ENCODE measurements at places on chromosomes 6 and 20.

- DNase-seq, result peak; percentile 6
Measured at GRCh38 chr6:92124200-92124651, 1295.1 kb downstream of the EPHA7 start.

DNA sequence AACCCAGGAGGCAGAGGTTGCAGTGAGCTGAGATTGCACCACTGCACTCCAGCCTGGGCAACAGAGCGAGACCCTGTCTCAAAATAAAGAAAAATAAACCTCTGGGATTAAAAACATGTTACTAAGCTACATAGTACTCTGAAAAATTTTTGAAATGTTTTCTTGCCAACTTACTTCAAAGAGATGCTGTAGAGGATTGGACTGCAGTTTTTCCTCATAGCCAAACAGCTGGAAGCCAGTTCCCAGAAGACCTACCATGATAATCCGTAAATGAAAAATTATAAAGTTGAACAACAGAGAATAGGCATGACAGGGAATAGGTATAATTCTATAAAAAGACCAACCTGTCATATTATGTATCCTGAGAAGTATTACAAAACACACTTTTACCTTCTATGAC, 48.0 kb downstream of the RARS2 start:
- DNase-seq, result no peak

DNA sequence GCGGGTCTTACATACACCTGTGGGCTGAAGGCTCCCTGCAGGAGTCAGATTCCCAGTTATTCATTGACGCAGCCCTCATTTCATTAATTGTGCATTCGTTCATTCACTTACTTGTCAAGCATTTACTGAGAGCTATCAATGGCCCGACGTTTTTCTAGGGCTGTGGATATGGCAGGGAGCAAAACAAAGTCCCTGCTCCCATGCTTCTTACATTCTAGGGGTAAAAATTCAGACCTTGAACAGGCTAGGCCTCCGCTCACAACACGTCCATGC, 369 bp upstream of the NSFL1C start:
- DNase-seq, result no peak

DNA sequence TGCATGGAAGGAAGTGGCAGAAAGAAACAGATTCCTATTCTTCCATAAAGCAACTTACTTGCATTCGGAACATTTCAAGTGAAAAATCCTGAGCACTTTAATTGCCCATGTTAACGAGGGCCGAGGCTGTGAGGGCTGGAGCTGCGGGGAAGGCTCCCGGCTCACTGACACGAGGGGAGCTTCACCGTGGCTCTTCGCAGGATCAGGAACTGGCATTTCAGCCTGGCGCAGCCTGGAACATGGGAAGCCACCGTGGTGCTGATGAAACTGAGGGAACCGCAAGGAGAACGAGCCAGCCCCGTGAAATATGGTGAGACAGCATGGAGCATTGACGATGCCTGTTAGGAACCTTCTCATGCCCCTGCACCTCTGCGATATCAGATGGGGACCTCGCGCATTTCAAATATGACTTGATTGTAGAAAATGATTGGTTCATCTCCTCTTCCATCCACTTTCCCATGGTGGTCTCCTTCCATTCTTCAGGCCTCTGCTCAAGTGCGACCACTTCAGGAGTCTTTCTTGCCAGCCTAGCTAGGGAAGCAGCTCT, 236.9 kb downstream of the TBXT start:
- no peak for DNase-seq

GRCh38 chr6:35492258-35492973, 4.5 kb downstream of the TEAD3 start:
- DNase-seq, result no peak

DNA sequence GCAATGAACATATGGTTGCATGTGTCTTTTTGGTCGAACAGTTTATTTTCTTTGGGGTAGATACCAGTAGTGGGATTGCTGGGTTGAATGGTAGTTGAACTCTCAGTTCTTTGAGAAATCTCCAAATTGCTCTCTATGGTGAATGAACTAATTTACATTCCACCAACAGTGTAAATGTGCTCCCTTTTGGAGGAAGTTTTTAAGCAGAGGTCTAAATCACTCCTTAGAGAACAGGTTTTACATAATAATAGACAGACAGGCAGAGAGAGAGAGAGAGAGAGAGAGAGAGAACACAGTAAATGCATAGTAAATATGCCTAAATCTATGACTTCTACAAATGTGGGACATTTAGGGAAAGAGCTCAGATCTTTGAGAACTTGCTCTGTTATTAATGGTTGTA, 37.6 kb downstream of the GRM1 start:
- DNase-seq, result no peak

DNA sequence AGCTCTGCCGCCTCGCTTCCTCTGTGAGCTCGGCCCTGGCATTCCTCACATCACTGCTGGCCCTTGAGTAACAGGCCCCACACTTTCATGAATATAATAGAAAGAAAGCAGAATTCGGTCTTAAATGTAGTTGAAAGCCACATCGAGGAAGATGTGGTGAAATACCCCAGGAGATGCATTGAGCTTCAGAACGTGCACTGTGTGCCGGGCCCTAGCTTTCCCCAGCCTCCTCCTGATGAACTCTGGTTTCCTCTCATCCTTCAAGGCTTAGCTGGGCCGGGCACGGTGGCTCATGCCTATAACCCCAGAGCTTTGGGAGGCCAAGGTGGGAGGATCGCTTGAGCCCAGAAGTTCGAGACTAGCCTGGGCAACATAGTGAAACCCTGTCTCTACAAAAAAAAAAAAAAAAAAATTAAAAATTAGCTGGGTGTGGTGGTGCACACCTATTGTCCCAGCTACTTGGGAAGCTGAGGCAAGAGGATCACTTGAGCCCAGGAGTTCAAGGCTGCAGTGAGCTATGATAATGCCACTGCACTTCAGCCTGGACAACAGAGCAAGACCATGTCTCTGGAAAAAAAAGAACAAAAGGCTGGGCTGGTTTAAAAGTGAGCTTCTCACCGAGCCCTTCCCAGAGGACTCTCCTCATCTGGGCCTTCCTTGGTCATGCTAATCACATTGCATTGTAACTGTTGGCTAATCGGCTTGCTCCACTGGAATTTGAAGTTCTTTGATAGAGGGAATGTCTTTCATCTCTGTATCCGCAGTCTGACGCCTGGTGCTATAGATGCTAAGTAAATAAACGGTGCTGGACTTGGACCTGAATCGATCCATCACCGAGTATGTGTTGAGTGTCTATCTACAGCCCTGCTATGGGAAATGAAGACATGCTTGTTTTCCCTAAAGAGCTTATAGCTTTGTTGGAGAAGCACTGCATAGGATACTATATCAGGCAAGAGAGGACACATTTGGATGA, 43.8 kb upstream of the FOXQ1 start:
- DNase-seq, result no peak

GRCh38 chr6:96499781-96500180, 21.8 kb upstream of the UFL1 start:
- no peak for DNase-seq

- no peak for DNase-seq
Measured at GRCh38 chr6:7341989-7342742, 29.2 kb upstream of the SSR1 start.

DNA sequence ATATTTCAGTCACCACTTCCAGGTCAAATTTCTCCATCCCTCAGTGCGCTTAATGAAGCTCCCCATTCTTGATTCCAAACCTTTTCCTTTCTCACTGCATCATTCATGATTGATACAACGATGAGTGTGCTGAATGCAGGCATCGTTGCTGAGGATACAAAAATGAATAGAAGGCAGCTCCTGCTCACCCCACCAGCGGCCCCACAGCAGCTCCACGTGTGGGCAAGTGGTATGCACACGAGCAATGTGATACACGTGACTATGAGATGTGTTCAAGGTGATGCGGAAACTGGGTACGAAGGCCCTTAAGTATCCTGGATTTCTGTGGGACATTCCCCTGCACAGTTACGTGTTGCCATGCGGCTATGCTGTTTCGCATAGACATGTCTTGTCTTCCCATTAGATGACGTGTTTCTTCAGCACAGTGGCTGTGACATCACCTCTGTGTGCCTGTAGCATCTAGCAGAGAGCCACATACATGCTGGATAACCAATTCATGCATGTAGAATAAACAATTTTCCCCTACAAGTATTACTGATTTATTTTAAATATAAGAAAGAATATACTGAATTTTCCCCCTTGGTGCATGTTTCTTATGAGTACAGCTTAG, 260.5 kb upstream of the AGPAT4 start:
- DNase-seq, result no peak

DNA sequence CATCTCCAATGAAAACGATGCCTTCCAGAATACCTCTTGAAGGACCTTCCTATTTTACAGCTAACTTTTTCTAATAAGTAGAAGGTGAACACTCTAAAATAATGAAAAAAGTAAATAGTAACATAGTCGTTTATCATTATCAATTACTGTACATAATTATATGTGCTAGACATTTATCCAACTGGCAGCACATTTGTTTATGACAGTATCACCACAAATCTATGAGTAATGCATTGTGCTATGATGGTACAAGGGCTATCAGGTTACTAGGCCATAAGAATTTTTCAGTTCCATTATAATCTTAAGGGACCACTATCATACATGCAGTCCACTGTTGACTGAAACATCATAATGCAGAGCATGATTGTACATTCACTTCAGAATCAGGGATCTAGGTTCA, 68.4 kb downstream of the ATG5 start:
- DNase-seq, result no peak

- no peak for DNase-seq
Measured at GRCh38 chr6:100427452-100427851, 37.3 kb downstream of the SIM1 start.

- DNase-seq, result no peak
Measured at GRCh38 chr6:142304241-142304640, 2.4 kb downstream of the ADGRG6 start.

GRCh38 chr6:121616406-121616805, 181.0 kb downstream of the GJA1 start:
- no peak for DNase-seq

- no peak for DNase-seq
Measured at GRCh38 chr6:123467392-123467791, 169.4 kb downstream of the TRDN start.

- no peak for DNase-seq
Measured at GRCh38 chr20:32534661-32535240, 50.4 kb downstream of the NOL4L start.

GRCh38 chr20:14444106-14444505, 106.7 kb upstream of the FLRT3 start:
- no peak for DNase-seq

- peak; percentile 67 for DNase-seq
Measured at GRCh38 chr20:58850693-58851174, at the start of gene GNAS-AS1. Gene GNAS-AS1, minus strand, starts transcription at chr20:58850902.

DNA sequence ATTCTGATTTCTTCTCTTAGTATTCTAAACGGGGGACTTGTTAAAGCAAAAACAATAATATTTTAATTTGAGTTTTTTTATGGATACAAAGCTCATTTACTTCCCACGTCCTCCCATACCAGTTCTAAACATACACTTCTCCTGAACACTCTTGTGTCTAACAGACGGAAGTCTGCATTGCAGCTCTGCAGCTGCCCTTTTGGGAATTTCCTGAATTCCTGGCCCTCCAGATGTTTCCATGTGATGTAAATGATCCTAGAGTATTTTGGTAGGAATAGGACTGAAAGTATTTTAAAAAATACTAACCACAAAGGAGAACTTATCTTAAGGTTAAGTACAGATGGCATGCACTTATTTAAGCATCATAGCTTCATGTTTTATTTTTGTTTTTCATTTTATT, 886.7 kb downstream of the TBC1D32 start:
- DNase-seq, result no peak

GRCh38 chr6:37257634-37258404, at the start of the genes TBC1D22B and TMEM217:
Gene TBC1D22B, plus strand, starts transcription at chr6:37257772. Its CDS starts 146 bp downstream, at chr6:37257918.
Gene TMEM217, minus strand, starts transcription at chr6:37258144. Its CDS starts 39,114 bp downstream, at chr6:37219030.
- peak; percentile 72 for DNase-seq

DNA sequence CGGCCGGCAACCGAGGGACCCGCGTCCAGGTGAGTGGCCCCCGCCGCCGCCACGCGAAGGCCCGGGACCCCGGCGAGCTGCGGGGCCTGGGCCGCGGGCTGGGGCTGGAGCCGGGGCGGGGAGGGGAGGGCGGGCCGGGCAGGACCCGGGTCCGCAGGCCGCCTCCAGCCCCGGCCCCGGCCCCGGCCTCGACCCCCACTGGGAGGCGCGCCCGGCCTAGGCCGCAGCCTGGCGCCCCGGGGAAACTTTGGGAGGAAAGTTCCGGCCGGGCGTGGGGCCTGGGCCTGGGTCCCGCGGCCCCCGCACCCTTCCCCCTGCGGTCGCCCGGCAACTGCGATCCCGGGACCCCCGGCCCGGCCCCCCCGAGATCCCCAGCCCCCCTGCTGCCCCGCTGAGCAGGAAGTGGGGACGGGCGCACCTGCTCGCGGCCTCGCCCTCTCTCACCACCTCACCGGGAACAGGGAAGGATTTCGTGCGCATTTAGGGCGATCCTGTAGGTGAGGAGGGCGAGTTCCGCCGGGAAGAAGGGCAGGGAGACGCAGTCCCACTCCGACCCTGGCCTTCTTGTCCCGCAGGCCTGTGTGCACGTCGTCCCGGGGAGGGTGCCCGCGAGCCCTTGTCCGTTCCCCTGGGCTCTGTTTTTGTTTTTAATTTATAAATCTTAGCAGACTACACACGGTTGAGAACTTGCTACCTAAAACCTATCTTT, 402 bp downstream of the OSBPL2 start:
- no peak for DNase-seq

GRCh38 chr20:36493051-36493800, 48.1 kb upstream of the MYL9 start:
- DNase-seq, result no peak

DNA sequence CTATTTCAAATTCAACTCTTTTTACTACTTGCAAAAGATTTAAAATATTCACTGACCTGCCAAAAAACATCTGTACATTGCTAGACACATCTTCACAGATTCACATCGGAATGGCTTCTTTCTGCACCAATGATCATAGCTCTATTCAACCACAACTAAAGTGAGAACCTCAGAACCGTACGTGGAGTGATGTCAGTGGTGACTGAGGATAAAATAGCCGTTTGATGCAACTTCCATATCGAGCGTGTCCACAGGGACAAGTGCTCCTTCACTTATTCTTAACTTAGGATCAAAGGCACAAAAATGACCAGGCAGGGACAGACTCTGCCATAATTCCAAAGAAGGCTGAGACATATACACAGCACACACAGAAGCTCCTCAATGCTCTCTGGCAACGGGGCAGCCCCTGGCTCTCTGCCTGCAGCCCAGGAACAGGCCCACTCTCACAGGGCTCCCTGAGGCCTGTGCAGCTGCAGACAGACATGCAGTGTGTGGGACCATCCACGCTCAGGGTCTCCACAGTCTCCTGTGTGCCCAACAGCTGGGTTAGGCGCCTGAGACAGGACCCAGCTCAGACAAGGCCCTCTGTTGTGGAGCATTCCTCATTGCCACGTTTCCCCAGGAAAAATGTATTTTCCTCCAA, 22.8 kb downstream of the FYN start:
- DNase-seq, result no peak

GRCh38 chr6:24742216-24742738, 23.3 kb upstream of the C6orf62 start:
- DNase-seq, result no peak

DNA sequence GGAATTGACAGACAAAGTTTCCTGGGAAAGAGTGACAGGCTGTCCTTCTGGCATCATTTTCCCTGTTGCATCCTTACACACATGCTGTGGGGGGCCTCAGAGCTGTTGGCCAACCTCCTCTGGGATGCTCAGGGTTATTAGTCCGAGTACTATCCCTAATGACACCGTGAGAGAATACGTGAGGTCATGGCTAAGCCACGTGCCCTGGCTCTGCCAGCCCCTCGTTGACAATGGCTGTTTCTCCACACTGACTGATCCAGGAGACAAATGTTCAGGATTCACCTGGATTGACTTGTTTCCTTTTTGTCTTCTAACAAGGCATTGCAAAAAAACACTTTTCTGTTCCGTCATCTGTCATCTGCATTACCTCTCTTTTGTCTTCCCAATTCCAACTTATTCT, 604.6 kb downstream of the TFAP2A start:
- no peak for DNase-seq

GRCh38 chr6:99592900-99593299, 13.7 kb upstream of the PRDM13 start:
- DNase-seq, result no peak

Data from non-pigmented ciliary epithelial cell (primary cell).